ENCODE measurements at places on chromosomes 5 and 9.

- no peak for DNase-seq
Observed at GRCh38 chr9:21862871-21863270, 60.4 kb downstream of the MTAP start.

DNA sequence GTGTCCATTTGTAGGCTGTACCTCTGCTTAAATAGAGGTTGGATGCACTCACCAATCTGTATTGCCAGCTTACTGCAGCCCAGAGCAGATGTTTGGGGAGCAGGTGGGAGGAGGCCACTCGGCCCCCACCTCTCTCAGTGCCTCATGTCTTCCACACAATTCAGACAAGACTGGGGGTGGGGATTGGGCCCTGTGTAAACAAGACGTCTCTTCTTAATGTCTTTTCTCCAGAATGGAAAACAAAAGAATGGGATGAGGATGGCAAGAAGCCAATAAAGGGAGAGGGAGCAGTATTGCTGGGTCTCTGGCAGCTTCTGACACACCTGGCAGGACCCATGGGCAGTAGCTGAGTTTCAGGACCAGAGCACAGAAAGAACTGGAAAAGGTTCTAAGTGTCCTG lies 64.9 kb downstream of the SIL1 start:
- DNase-seq = no peak

GRCh38 chr9:119370816-119371215 lies 1.6 kb upstream of the BRINP1 start:
- no peak for DNase-seq

- DNase-seq = no peak
Observed at GRCh38 chr5:61603211-61603908, 271.3 kb downstream of the ZSWIM6 start.

DNA sequence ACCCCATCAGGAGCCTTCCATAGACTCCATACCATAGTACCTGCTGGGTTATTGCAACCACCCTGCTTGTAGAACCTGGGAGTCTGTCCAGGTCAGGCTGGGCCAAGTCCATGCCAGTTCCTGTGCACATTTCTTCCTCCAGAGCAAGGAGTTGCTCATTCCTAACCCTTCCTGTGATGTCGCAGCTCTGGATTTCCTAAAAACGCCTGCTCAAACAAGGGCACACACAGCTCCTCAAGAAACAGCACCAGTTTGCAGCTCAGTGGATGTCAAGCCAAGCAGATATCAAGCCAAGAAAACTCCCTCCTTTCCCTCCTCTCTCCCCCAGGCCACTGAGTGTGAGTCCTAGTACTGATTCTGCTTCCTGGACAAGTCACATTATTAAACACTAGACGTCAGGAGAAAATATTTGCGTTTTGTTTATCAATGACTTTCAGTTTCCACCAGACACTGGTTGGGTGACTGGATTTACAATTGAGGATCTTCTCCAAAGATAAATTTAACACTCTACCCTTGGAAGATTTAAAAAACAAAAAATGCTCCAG lies 59.6 kb downstream of the SLC1A1 start:
- no peak for DNase-seq

DNA sequence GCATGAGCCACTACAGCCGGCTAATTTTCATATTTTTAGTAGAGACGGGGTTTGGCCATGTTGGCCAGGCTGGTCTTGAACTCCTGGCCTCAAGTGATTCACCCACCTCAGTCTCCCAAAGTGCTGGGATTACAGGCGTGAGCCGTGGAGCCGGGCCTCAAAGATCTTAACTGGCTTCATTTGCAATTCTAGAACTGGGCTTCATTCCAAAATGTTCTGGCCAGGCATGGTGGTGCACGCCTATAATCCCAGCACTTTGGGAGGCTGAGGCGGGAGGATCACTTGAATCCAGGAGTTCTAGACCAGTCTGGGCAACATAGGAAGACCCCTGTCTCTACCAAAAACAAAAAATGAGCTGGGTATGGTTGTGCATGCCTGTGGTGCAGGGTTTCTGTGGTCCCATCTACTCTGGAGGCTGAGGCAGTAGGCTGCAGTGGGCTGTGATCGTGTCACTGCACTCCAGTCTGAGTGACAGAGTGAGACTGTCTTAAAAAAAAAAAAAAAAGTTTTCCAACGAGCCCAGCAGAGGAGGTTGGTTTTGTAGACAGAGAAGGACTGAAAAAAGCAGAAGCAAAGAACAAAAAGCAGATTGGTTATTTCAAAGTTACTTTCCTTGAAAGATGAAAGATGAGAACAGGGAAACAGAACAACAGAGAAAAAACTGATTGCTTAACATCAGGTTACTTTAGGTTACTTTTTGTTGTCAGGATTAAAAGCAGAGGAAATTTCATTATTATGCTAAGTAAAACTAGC lies 78.2 kb downstream of the ANKRD55 start:
- DNase-seq = no peak

DNA sequence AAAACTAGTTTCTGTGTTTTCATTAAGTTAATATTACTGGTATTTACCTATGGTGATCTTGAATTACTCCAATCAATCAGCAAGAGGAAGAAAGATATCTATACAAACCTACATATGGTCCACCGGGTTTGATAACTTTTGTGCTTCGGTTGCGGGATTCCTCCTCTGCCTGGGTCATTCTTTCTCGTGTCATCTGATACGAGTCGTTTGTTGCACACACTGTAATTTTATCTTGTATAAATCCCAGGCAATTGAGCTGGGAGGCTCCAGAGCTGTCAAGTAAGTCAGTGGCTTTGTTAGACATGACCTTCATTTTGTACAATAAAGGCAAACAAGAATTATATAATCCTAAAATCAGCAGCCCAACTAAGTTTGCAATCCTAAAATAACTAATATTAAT lies 48.0 kb downstream of the ELL2 start:
- no peak for DNase-seq

DNA sequence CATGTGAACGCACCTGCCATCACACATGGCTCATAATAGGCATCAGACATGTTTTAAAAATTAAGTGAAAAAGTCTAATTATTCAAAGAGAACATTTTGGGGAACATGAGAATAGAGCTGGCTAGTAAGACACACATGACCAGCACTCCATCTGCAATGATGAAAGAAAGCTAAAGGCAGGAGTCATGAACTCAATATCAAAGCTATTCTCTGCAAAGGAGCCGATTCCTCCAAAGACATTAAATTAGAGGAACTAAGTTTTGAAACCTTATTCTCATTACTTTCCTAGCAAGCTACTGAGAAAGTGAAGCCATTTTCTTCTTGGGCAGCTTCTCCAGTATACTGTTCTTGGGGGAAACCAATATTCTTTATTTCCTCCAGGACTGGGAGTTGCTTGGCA lies 172.0 kb downstream of the CRB2 start:
- no peak for DNase-seq

GRCh38 chr9:90526386-90526785 lies 116.2 kb downstream of the DIRAS2 start:
- DNase-seq = no peak

DNA sequence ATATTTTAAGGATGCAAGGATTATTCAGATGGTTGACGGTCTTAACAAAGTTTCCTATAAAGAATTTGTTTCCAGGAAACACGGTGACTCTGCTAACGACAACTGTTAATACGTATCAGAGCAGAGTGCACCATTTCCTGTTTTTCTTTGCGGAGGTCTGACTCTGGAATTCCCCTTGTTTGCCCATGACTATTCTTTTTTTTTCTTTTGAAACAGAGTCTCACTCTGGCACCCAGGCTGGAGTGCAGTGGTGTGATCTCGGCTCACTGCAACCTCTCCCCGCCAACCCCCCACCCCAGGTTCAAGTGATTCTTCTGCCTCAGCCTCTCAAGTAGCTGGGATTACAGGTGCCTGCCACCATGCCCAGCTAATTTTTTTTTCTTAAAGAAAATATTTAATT lies 115.9 kb downstream of the CDC42SE2 start:
- DNase-seq = no peak

DNA sequence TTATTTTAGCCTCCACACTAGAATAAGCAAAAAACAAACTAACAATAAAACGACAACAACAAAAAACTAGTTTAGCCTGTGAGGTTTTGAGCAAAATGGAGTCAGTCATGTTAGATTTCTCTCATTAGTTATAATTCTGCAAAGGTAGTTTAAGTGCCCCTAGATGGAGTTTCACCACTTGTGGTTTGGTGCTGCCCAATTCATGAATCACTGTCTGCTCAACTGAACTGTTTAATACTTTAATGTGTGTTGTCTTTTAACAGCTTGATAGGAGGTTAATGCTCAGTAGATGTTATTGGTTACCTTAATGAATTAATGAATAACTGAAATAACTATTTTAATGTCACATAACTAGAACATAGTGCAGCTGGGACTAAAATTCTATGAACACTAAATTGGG lies 3.5 kb upstream of the PLAA start:
- no peak for DNase-seq

DNA sequence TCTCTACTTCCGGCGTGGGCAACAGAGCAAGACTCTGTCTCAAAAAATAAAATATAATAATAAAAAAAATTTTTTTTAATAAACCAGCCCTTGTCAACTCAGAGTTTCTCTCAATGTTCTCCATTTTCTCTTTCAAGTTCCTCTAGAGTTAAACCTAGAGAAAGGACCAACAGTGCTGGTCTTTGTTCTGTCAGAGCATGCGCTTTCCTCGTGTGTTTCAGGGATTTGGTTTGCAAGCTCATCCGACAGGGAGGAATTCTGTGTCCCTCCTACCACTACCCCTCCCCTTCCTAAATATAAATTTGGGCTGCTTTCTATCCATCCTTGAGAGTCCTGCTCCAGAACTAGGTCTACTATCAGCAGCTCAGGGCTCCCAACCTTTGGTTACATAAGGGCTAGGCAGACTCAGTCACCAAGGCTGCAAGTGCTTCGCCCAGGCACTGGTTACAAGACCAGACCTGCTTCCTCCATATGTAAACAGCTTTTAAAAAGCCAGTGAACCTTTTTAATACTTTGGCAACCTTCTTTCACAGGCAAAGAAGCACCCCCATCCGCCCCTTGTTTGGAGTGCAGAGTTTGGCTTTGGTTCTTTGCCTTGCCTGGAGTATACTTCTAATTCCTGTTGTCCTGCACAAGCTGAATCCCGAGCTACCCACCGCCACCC lies 13.5 kb downstream of the SETX start:
- DNase-seq = no peak

DNA sequence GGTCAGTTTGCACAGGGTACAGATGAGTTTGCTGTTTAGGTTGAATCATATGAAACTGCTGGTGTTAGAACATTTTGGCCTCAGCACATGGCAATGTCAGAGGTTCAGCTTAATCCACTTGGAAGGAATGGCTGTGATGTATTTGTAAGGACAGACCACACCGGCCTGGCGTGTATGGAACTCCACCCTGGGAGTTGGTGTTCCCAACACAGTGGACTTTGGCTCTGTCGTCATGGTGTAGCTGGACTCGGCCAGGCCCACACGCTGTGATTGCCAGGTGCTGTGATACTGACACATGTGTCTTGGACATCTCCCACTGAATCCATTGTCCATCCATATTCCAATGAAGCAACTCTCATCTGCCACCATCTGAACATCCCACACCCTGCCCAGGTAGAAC lies 90.3 kb downstream of the ZNF618 start:
- DNase-seq = no peak

- no peak for DNase-seq
Observed at GRCh38 chr5:133731951-133732350, 119.6 kb upstream of the FSTL4 start.

GRCh38 chr5:159174511-159175168 lies 34.7 kb downstream of the RNF145 start:
- DNase-seq = no peak

GRCh38 chr5:159456261-159456660 lies 126.0 kb upstream of the IL12B start:
- no peak for DNase-seq

DNA sequence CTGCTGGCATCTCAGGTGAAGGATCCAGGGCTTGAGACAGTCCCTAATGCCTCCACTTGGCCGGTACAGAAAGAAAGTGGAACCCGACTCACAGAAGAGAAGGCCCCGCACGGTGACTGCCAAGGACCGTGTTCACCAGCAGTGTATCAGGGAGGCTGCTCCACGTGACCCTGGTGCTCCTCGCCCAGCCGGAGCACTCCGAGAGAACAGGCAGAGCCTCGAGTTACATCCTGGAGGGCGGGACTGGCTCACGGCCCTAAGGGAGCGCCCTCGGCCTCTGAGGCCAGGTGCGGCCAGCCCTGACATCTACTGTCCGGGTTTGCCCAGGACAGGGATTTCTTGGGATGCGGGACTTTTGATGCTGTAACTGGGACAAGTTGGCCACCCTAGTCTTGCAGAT lies 104.0 kb upstream of the SARDH start:
- DNase-seq = no peak

DNA sequence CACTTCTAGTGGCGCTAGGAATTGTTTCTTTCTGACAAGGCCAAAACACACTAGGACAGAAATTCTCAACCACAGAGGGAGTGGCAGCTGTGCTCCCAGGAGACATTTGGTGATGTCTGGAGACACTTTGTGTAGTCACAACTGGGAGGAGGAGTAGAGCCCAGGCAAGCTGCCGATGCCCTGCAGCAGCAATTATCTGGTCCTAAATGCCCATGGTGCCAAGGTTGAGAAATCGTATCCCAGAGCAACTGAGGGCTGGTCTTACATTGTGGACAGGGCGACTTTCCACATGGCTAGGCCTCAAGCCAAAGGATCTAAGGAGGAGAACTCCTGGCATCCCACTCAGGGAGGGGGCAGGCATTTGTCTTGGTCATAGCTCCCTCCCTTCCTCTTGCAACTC lies 259.9 kb downstream of the GADD45G start:
- DNase-seq = no peak

DNA sequence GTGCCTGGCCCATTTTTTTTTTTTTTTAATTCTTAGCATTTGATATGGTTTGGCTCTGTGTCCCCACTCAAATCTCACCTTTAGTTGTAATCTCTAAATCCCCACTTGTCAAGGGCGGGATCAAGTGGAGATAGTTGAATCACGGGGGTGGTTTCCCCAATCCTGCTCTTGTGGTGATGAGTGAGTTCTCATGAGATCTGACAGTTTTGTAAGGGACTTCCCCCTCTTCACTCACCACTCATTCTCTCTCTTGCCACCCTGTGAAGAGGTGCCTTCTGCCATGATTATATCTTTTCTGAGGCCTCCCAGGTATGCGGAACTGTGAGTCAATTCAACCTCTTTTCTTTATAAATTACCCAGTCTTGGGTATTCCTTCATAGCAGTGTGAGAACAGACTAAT lies 27.2 kb downstream of the NDUFAF2 start:
- no peak for DNase-seq

GRCh38 chr9:16561121-16561520 lies 309.3 kb downstream of the BNC2 start:
- DNase-seq = no peak

DNA sequence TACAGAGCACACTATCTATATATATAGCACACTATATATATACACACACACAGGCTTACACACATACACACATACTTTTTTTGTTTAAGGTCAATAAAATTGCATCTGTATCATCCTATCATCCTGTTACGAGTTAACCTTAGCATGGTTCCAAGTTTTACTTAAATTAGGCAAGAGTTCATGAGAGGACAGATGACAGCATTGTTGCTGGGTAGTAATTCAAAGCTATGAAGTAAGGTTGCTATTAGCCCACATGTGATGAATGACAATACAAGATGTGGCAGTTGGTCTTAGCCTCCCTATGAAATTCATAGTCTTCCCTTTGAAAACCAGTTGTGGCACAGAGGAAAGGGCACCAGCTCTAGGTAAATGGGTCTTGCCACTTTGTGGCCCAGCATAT lies 438.1 kb downstream of the ACTL7B start:
- DNase-seq = no peak

All from esophagus squamous epithelium (tissue), 5 donors.